OCI-M1 (cell line): ENCODE measurements at places on chromosomes 13 and 19.
A peak's percentile ranks its signal among the peaks of the same experiment; 100 is the strongest.

GRCh38 chr13:100913143-100913542 is 238.5 kb upstream of the TMTC4 start:
- DNase-seq = no peak

GRCh38 chr13:109816808-109817203 is 30.4 kb upstream of the IRS2 start:
- DNase-seq = no peak

GRCh38 chr19:38562096-38562495 is 55.7 kb downstream of the MAP4K1 start:
- DNase-seq = no peak

DNA sequence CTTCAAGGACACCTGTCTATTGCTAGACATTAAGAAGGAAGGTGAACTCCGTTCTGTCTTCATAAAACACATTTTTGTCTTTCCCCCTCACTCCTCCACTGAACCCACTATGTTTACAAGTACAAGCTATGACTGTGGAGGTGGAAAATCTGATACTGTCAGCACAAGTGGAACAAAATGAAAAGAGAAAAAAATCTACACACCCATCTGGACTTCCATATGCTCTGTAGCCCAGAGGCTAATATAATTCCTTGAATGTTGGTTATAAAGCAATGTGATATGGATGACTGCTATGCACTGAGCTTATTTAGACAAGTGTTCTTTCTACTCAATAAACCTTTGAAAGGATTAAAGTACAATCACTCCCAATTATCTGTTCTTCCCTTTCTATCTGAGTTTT is 713.5 kb downstream of the DIAPH3 start:
- DNase-seq = no peak

DNA sequence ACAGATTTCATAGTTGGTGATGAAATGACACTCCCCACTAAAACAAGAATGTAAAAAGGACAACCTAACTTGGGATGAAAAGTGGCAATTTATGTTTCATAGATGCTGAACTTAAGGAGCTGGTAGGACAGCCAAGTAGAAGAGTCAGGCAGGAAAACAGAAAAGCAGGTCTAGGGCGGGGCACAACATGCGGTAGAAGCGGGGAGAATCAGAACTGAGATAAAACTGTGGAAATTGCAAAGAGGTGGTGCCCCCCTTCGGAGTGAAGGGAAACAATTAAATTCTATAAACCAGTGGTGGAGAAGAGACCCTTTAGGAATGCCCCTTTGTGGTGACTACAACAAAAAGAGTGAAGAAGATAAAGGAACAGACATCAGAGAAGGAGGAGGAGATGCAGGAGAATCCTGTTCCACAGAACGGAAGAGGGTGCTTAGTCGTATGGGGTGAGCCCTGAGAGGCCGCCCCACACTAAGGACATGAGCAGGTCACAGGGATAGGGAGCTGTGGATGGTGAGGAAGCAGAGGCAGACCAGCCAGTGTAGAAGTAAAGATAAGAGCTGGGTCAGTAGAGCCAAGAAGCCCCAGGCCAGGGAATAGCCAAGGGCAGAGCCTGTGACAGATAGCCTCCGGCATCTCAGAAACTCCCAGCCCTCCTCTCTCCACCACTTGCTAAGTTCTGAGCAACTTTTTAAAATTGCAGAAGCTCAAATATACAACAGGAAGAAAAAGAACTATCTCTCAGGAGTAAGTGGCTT is 100.3 kb upstream of the DOCK9 start:
- DNase-seq = no peak

GRCh38 chr13:109874484-109875454 is 88.4 kb upstream of the IRS2 start:
- DNase-seq = peak; percentile 52

DNA sequence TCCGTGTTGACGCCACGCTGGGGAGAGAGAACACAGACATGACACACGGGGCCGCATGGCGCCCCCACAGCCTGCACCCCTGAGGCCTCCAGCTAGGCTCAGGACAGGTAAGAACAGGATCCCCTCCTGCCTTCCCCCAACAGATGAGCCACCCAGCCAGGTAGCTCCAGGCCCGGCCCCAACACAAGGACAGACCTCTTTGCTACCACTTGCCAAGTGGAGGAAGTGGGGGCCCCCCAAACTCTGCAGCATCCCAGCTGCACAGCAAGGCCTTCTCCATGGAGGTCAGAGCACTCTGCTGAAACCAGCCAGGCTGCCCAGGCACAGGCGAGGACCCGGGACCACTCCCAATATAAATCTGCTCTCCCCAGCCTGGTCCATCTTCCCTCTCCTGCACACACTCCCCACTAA is 31.5 kb downstream of the PEPD start:
- no peak for DNase-seq

- no peak for DNase-seq
Observed at GRCh38 chr19:37991841-37992248, 84.8 kb downstream of the SIPA1L3 start.

- no peak for DNase-seq
Observed at GRCh38 chr13:77062097-77062496, 35.1 kb upstream of the FBXL3 start.

DNA sequence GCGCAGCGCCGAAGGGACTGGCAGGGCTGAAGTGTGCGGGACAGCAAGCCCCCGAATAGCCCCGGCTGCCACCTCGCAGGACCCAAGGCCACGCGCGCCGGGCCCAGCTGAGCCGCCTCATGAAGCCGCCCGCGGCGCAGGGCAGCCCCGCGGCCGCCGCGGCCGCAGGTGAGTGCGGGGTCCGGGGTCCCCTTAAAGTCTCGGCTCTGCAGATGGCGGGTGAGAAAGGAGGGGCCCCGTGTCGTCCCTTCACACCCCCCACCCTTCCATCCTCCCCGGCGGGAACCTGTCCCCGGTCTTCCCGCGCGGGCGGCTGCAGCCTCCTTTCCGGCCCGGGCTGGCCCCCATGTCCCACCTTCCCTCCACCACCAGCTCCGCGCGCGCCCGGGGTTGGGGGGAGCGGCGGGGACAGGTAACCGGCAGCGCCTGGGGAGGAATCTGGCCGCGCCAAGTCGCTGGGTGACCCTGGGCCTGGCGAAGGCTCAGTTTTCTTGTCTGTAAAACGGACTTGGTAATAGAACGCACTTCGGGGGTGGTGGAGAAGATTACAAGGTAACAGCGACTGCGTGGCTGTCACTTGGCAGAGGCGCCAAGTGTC is 338 bp downstream of the RGCC start:
- DNase-seq = no peak

- DNase-seq = no peak
Observed at GRCh38 chr19:35784503-35785338, 9.4 kb downstream of the ARHGAP33 start.

- DNase-seq = no peak
Observed at GRCh38 chr13:33782631-33783030, 35.3 kb upstream of the RFC3 start.

GRCh38 chr19:41706741-41707501 is 1.5 kb upstream of the CEACAM5 start:
- peak; percentile 88 for DNase-seq

DNA sequence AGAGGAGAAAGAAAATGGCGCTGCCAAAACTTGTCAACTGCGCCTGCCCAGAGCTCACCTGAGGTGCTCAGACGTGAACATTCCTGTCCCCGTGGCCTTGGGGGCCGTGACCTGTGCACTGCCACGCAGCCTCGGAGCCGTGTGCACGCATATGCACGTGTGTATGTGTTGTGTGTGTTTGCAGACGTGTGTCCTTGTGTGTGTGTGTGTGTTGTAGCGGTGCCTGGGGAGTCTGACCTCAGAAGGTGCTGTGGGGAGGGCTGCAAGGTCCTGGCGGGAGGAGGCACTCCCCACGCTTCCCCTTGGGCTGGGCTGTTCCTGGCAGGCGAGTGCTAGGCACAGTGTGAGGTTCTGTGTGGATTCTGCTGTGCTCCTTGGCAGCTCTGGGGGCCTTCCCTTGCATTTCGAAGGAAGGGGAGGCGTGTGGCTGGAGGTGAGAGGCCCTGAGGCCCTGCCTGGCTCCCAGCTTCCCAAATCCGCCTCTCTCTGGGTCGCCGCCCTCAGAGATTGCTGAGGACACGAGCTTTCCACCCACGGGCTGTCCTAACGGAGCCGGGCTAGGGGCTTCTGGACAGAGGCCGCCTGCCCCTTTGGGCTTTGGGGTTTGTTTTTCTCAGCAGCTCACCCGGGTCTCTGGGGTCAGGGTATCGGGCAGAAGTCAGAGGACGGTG is 4.5 kb downstream of the BSG start:
- DNase-seq = no peak

- DNase-seq = no peak
Observed at GRCh38 chr13:92103689-92104153, 705.3 kb downstream of the GPC5 start.

- no peak for DNase-seq
Observed at GRCh38 chr13:85536706-85537105, 262.5 kb downstream of the SLITRK6 start.

DNA sequence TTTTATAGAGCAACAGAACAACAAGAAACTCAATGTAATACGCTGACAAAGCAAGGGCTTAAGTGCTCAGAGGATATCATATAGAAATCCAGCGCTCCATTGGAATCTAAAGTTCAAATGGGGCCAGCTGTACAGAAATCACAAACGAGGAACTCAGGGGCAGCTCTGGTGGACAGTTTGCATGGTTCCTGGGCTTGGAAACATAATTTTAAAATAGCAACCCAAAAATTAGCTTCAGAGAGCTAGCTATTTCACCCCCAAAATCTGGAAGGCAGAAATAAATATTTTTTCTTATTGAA is 19.2 kb upstream of the LATS2 start:
- no peak for DNase-seq

DNA sequence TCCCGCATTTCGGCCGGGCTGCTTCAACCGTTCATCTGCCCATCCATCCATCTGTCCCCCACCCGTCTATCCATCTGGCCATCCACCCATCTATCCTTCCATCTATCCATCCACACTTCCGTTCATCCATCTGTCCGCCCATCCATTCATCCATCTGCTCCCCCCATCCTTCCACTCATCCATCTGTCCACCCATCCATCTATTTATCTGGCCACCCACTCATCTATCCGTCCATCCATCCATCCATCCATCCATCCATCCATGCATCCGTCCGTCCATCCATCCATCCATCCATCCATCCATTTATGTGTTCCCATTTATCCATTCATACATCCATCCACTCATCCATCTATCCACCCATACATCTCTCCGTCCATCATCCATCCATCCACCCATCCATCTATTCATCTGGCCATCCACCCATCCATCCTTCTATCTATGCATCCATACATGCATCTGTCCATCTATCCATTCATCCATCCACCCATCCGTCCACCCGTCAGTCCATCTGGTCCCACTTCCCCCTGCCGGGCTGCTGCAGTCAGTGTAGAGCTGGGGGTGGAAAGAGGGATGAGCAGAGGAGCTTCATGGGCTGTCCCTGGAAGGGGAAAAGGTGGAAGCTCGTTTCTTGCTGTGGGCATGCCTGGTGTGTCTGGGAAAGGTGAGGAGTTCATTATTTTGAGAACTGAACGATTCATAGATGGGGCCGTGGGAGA is 722 bp downstream of the HSD11B1L start:
- no peak for DNase-seq

DNA sequence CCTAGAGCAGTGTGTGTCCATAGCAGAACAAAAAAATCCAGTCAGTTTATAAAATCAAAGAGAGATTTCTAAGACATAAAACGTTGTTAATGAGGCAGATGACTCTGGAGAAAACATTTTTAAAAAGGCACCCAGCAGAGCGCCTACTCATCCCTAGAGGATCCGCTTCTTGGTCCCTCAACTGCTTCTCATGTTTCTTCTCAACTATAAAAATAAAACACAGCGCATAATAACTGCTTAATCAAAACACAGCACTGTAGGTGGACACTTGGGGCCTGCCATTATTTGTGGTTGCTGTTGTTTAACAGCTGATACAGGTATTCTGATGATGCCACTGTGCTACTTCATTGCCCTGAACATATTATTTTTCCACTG is 347.9 kb downstream of the FGF9 start:
- DNase-seq = no peak

DNA sequence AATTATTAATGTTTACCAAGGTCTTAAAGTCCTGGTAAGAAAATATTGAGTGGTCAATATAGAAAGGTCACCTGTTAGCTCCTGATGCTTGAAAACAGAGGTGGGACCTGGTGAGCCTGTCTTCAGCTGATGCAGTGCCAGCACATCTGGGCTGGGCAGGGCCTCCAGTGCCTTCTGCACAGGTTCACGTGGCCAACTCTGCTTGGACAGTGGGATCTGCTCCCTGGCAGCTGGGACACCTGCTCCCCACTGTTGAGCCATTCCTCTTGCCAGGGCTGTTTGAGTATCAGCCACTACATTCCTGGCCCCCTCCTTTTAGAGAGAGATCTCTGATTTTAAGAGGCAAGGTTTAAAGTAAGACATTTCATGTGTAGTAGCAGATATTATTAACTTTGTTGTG is 135.0 kb downstream of the TM9SF2 start:
- DNase-seq = no peak

DNA sequence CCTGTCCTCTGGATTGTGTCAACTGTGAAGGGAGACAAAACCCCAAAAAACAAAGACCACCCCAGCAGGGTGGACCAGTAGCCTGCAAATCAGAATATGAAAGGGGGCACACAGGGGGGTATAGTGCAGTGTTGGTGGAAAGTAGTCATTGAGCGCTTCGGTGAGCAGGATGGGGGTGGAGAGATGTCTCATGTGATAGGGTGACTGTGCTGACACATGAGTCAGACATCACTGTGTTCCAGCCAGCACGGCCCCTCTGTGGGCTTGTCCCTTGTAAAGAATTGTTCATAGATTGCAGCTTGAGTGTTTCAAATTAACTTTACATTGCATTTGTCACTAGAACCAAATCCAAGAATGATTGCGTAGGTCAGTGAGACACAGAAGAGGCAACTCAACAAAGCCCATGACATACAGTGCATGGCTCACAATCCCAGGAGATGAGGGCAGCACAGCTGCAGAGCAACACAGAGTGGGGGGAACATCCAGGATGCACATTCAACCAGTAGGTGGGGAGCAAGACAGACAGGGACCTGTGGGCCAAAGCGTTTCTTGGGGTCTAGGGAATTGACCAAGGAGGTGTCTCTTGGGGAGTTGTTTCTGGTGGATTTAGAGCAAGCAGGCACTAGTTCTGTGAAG is 7.5 kb downstream of the ZNF440 start:
- DNase-seq = peak; percentile 74

- no peak for DNase-seq
Observed at GRCh38 chr19:45103508-45104319, 10.7 kb downstream of the PPP1R37 start.

- DNase-seq = no peak
Observed at GRCh38 chr19:9054765-9055164, 32.1 kb upstream of the OR1M1 start.

DNA sequence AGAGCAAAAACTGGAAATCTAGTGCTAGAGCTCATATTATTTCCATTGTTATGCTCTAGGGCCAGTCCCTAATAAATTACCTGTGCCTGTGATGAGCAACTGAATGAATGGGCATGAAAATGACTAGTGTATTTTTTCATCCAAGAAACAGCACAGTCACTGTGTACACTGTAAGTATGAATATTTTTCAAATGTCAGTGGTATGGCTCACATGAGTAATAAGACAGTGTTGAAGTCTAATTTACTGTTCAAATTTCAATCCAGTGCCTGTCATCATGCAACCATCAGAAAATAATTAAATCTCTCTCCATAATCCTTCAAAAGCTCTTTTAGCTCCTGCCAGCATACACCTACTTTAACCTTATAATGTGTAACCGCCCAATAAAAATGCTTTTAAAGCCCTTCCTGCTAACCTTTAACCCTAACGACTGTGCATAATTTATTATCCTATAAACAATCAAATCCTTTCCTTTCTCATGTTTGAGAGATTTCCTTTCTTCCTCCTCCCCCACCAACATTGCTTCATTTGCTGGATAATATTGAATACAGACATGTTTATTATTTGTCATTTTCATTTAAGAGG is 378.3 kb downstream of the GPC5 start:
- no peak for DNase-seq
